Mesendoderm (in vitro differentiated cells): ENCODE measurements at places on chromosomes 2 and 18.

GRCh38 chr18:48330016-48330991, 78.9 kb downstream of the ZBTB7C start:
- no peak overlapping the region for H3K4me3 ChIP-seq
- no peaks in the 10 kb centered on the region for H3K36me3 ChIP-seq
- no peaks in the 10 kb centered on the region for H3K4me1 ChIP-seq
- no peak overlapping the region for H3K27ac ChIP-seq
- no peaks in the 10 kb centered on the region for H3K27me3 ChIP-seq
- no peak for DNase-seq

GRCh38 chr2:178891959-178892485, 84.8 kb upstream of the TTN start:
- H3K36me3 ChIP-seq, result no peaks in the 10 kb centered on the region
- no peaks in the 10 kb centered on the region for H3K4me1 ChIP-seq
- no peak overlapping the region for H3K27ac ChIP-seq
- H3K4me3 ChIP-seq, result no peak overlapping the region

DNA sequence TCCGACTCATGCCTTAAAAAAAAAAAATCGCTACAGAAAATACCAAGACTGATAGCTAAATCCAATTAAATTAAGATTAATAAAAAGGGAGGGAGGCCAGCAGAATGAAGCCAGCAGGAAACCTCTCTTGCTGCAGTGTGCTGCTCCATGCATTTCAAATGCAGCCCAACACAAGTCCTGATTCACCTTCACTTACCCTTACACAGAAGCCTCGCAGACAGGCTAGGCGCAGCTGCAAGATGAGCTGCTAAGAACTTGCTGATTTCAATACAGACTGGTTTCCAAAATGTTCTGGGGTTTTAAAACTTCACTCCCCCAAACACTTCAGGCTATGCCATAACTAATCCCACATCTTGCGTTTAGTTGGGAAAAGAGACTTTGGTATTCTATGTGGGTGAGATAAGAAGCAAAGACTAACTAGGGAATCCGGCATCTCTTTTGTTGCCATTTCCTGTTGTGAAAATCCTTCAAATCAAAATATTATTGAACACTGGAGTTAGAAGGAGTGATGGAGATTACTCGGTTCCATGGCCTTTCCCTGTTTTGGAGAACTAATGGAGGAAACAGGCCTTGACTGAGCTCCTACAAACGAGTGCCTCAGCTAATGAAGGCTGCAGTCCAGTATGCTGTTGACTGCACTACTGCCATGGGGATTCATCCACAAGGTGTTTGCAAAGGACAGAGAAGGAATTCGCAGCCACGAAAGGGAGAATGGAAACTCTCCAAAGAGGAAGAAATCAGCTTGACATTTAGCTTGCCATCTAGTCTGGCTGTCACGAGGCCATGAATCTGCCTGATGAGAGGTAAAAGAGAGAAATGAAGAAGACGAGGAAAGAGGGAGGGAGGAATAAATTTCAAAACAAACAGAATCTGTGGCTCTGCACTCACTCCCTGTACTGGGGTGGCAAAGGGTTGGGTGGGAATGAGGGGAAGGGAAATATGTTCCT, 67.3 kb downstream of the CLHC1 start:
- no peak overlapping the region for H3K4me3 ChIP-seq
- H3K4me1 ChIP-seq, result peaks cover 9% of the 10 kb centered on the region
- H3K27ac ChIP-seq, result no peak overlapping the region
- H3K36me3 ChIP-seq, result no peaks in the 10 kb centered on the region

DNA sequence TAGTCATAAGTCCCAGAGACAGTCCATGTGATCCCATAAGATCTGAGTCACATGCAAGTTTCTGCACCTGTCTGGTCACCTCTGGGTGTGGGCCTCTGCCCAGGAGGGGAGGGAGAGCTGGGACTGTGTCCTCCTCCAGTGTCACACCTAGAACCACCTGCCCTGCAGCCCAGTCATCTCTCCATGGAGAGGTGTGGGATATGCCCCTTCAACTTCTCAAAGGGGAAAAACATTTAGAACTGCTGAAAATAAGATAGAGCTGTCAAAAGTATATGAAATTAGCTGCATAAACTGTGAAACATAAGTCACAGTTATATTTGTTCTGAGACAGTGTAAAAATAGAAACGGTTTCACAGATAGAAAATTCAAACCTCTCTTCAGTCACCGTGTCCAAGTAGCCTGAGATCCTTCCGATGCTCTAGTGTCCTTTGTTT, 55.4 kb downstream of the NGEF start:
- H3K36me3 ChIP-seq, result no peaks in the 10 kb centered on the region
- DNase-seq, result no peak
- no peak overlapping the region for H3K4me3 ChIP-seq
- H3K27me3 ChIP-seq, result no peaks in the 10 kb centered on the region
- no peaks in the 10 kb centered on the region for H3K4me1 ChIP-seq
- H3K27ac ChIP-seq, result no peak overlapping the region

- H3K27ac ChIP-seq, result no peak overlapping the region
- DNase-seq, result no peak
- H3K36me3 ChIP-seq, result no peaks in the 10 kb centered on the region
- H3K27me3 ChIP-seq, result peaks cover 17% of the 10 kb centered on the region
Measured at GRCh38 chr2:232525199-232525598, 761 bp upstream of the CHRND start.

DNA sequence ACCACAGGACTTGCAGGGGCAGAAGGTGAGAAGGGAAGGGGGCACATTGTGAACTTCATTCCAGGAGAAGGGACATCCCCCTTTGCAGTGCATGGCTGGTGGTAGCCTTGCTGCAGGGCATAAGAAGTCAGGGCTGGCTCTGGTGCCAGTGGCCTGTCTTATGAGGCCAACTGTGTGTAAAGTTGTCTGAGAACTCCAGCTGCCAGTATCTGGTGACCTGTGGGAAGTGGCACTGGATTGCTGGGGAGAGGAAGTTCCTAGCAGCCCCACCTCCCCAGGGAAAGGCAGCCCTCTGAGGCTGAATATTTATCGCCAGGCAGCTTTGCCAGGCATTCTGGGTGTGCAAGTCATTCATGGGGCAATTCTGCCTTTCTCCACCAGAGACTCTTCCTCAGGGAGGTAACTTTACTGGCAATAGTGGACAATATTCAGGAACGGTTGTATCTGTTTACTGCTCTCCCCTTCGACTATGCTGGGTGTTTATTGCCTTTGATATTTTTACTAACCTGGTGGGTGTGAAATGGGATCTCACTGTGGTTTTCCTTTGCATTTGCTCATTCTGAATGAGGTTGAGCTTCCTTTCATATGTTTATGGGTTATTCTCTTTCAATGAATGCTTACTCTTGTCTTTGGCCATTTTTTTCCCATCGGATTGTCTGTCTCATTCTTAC, 12.3 kb downstream of the TRPM8 start:
- H3K36me3 ChIP-seq, result no peaks in the 10 kb centered on the region
- H3K27ac ChIP-seq, result no peak overlapping the region
- no peaks in the 10 kb centered on the region for H3K27me3 ChIP-seq

DNA sequence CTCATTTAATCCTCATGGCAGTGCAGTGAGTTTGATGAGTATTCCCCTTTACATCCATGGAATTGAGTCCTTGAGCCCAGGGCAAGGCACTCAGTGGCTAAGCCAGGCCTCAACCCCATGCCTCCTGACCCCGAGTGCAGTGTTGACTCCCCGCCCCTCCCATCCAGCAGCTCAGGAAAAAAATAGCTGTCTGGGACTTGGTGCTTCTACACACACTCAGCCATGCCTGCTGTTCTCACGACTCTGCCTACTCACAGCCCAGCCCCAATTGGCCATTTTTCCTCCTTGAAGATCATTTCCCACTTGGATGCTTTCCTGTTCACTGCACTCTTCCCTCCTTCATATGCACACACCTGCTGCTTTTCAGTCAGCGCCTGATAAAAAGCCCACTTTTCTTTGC, 8.8 kb downstream of the FOSL2 start:
- H3K4me1 ChIP-seq, result no peaks in the 10 kb centered on the region
- H3K36me3 ChIP-seq, result no peaks in the 10 kb centered on the region
- no peak overlapping the region for H3K27ac ChIP-seq
